ENCODE measurements at places on chromosomes 3 and 15.
A peak's percentile ranks its signal among the peaks of the same experiment; 100 is the strongest.

- DNase-seq, result no peak
Observed at GRCh38 chr3:151625086-151625485, 108.6 kb upstream of the AADACL2 start.

GRCh38 chr3:170352936-170353335 is 4.6 kb upstream of the SKIL start:
- DNase-seq, result peak; percentile 85

- DNase-seq, result no peak
Observed at GRCh38 chr3:177478170-177478867, 281.0 kb upstream of the TBL1XR1 start.

DNA sequence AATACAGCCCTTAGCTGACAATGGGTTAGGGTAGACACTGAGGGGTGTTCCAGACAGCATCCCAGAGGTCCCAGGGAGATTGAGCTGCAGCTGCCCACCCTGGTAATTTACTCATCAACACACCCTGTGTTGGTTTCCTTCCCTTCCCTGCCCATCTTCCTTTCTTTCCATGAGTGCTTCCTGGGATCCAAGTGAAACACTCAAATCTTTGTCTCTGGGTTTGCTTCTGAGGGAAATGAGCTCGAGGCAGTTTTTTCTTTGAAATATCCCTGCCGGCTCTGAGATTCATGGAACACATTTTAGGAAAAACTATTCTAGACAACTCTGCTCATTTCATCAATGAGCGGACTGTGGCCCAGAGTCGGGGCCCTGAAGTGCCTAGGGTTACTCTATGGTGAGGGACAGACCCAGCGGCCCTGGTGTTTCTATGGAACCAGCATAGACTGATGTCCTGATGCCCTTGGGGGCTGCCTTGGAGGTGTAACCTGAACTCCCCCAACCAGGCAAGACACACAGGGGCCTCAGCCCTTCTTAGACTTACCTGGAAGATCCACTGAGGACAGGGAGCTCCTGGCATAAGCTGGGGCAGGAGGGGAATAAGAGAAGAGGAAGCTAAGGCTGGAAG is 14.9 kb upstream of the CSRNP1 start:
- no peak for DNase-seq

GRCh38 chr3:21140785-21141184 is 610.2 kb downstream of the ZNF385D start:
- no peak for DNase-seq

GRCh38 chr3:138824114-138824506 is 10.6 kb downstream of the PIK3CB start:
- no peak for DNase-seq

- DNase-seq, result no peak
Observed at GRCh38 chr15:29988701-29989100, 94.1 kb upstream of the GOLGA8J start.

GRCh38 chr15:68548364-68548763 is 30.4 kb upstream of the CORO2B start:
- DNase-seq, result no peak

GRCh38 chr3:152291649-152292066 is 22.9 kb downstream of the MBNL1 start:
- DNase-seq, result no peak

- DNase-seq, result no peak
Observed at GRCh38 chr3:111747490-111747889, 111.6 kb upstream of the PHLDB2 start.

DNA sequence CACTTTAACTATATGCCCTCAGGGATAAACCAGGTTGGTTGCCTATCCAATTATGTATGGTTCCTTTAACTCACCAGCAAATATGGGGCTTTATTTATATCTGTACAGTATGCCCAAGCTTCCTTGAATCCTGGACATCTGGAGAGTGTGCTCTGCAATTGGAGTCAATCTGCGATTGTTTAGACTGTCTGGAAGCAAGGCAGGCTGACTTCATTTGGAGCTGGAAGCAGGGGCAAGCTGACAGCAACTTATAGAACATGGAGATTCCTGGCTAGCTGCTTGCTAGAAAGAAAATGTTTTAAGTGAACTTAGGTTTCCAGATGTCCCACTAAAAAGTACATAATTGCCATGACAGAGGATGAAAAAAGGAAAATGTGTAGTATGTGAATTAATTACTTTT is 63.7 kb upstream of the TPRG1 start:
- no peak for DNase-seq

DNA sequence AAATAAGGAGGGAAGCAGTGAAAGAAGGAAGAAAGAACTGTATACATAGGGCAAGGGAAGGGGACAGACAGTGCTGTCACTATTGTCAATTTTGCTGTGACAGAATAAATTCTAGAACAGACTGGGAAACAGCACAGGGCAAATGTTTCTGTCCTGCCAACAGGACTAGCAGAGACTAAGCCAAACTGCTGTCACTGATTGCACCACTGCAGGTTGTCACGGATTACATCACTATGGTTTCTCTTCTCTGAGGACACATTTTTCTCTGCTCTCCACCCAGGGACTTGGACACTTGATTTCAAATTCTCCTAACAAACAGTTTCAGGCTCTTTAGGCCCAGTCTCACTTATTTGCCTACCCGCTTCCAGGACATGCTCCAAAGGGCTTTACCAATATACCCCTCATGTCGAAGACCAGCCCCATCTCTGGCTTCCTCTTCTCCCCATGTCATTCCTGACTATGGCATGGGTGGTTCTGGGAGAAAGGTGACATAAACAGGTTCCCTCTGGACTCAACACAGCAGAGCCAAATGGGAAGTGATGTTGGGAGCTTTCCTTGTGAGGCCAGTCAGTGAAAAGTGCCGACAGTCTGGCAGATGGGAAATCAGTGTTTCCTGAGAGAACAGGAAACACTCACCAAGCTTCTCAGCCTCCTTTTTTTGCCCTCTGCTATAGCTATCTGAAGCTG is 70.2 kb upstream of the ST3GAL6 start:
- DNase-seq, result no peak

DNA sequence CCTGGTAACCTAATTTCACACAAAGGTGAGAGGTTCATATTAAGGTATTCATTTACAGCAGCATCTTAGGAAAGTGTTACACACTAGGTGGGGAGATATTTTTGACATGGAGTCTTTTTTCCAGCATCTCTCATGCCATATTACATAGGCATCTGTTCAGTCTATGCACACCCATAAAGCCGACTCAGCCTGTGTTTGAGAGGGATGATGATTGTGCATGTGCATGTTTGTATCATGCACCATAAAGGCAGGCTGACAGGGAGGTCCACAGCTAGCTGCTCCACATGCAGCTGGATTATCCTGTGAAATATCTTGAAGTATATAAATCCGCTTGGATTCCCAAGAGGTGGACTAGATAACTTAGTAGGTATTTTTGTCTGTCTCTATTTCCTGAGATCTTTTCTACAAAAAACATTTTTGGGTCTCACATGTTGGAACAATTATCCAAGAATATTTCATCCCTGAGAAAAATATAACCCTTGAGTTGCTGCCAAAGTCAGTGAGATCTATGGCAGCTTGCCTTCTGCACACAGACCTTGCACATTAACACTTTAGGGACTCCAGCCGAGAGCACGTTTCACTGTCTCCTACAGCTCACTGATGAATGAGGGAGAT is 288.4 kb upstream of the DPH6 start:
- DNase-seq, result no peak

DNA sequence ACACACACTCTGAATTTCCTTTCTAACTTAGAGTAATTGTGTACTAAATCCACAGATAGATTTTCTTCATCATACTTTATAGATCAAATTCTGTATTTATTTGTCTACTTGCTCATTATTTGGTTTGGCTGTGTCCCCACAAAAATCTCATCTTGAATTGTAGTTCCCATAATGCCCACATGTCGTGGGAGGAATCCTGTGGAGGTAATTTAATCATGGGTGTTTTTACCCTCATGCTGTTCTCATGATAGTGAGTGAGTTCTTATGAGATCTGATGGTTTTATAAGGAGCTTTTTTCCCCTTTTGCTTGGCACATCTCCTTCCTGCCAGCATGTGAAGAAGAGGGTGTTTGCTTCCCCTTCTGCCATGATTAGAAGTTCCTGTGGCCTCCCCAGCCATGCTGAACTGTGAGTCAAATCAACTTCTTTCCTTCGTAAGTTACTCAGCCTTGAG is 198.3 kb upstream of the TGFBR2 start:
- no peak for DNase-seq

- no peak for DNase-seq
Observed at GRCh38 chr3:23739536-23739935, 66.2 kb upstream of the UBE2E1 start.

DNA sequence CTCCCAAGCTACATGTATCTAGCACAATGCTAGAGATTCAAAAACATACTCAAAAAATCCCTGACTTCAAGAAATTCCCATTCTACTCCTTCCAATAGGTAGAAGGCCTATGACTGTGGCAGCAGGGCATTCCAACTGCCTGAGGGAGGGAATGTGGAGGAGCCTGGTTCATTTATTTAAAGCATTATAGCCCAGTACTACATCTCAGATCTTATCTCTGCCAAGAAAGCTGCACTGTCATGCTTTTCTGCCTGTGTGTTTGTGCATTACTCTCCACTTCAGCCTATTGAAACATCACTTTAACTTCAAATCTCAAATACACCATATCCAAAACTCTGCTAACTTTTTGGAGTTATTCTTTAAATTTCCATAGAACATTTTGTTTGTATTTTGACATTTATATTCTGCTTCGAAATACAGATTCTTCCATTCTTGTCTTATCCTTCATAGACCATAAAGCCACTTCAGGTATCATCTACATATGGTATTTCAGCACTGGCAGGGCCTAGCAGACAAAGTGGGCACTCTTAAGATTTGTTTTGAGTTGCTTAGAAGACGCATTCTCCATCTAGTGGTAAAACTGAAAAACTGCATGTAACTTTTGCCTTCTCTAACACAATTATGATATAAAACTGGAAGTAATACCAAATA is 59.1 kb upstream of the NEDD4 start:
- peak; percentile 40 for DNase-seq

Measured in B cell (primary cell).